ENCODE measurements at places on chromosomes 3 and 15.

DNA sequence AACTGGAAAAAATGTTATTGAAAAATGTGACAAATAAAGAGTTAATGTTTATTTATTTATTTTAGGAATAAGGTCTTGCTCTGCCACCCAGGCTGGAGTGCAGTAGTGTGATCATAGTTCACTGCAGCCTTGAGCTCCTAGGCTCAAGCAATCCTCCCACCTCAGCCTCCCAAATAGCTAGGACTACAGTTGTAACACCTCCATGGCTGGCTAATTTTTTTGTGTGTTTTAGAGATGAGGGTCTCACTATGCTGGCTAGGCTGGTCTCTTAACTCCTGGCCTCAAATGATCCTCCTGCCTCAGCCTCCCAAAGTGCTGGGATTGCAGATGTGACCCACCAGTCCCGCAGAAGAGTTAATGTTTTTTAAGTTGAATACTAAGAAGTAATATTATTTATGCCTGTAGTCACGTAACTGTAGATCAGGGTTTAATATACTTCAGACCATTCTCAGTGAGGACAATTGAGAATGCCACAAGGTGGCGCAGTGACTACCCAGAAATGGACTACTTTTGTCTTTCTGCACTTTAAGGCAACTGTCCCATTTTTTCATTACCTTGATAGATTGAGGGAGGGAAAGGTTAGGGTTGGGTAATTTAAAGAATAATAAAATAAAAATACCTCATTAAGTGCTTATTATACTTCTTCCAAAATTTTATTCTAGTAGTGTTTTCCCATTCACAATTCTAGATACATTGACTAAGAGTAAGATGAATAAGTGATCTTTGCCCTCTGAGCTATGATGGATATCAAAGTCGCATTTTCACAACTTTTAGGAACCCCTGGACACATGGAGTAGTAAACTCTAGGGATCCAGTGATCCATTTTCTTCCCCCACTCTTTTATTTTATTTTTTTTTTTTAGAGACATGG, 6.0 kb downstream of the MUC13 start:
- peak; percentile 32 for DNase-seq

DNA sequence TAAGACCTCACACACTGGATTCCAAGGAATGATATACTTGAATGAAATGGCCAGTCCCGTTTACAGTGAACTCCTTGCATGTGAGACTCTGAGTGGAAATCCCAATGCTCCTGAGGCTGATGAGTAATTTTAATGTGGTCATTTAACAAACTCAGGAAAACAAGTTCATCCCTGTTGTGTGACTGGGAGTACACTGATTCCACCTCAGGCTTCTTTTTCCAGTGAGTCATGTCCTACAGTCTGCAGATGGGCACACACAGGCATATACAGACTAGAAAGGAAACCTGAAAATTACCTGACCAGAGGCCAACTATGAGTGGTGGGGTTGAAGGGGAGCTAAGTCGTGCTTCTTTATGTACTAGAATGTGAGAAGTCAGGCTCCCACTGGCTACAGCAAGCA, 5.8 kb downstream of the SQOR start:
- DNase-seq, result no peak

DNA sequence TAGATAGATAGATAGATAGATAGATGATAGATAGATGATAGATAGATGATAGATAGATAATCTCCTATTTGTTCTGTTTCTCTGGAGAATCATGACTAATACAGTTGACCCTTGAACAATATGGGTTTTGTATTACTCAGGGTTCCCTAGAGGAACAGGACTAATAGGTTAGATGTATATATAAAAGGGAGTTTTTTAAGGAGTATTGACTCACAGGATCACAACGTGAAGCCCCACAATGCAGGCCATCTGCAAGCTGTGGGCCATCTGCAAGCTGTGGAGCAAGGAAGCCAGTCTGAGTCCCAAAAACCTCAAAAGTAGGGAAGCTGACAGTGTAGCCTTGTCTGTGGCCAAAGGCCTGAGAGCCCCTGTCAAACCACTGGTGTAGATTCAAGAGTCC, 67.6 kb downstream of the PYDC2 start:
- no peak for DNase-seq

GRCh38 chr15:41797201-41797944, 23.1 kb downstream of the MAPKBP1 start:
- DNase-seq, result no peak

DNA sequence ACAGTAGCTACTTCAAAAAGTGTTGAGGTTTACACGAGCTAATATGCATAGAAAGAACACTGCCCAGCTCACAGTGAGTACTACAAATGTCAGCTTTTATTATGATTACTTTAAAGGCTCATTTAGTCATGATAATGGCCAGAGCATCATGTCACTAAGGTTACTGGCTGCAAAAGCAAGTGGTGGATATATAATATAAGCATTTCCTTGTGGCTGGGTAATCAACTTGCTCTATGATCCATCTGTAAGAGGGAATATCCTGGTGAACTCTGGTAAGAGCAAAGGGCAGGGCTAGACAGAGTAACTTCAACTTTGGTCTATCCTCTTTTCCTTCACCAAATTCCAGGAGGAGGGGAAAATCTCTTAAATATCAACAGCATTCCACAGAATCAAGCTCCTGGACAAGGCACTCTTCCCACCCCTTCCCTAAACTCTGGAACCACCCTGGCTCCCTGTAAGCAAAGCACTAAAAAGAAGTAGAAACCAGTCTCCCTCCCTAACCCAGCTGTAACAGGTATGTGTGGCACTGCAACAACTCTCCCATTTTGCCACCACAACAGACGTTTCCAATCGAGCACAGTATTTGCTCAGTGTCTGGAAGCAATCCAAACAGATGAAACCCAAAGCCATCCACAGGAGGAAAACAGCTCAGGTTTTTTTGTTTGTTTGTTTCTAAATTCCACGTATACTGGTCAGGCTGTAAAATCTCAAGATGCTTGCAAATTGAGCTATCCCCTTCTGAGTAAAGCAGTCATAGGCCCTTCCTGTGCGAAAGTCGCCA, 13.4 kb downstream of the B4GALT4 start:
- no peak for DNase-seq

- no peak for DNase-seq
Observed at GRCh38 chr15:81418891-81419290, 44.9 kb upstream of the TMC3 start.

DNA sequence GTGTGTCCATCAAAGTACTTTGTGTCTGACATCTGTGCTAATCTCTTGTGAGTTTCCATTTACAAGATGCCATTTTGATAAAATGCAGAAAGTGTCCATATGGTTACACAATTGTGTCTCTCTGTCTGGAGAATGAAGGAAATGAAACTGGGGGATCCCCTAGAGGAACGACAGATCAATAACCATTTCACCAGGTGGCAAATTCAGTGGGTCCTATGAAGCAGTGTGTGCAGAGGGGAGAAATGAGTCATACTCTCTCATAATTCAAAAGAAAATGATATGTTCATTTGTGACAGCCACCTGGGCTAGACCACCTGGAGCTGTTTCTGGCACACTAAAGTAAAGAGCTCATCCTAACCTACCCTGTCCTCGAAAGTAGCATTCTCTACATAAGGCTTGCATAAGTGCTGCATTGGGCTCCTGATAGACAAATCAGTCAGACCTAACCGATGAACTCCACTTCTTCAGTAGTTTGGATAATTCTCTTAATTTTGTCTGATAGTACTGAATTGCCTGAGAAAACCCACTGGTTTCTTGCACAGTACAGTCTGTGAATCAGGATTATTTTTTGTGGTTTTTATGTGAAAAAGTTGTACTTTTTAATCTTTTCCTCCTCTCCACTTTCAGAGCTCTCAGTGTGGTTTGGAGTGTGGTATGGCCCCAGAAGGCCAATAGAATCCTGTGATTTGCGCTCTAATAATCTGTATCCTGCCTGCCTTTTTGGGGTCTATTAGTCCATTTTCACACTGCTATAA, 10.3 kb upstream of the CD47 start:
- DNase-seq, result no peak

GRCh38 chr3:134536781-134537180, 50.9 kb downstream of the CEP63 start:
- no peak for DNase-seq

GRCh38 chr3:73999501-73999900, 374.8 kb upstream of the PDZRN3 start:
- DNase-seq, result no peak

- DNase-seq, result no peak
Observed at GRCh38 chr3:144839991-144840390, 868.4 kb downstream of the DIPK2A start.

DNA sequence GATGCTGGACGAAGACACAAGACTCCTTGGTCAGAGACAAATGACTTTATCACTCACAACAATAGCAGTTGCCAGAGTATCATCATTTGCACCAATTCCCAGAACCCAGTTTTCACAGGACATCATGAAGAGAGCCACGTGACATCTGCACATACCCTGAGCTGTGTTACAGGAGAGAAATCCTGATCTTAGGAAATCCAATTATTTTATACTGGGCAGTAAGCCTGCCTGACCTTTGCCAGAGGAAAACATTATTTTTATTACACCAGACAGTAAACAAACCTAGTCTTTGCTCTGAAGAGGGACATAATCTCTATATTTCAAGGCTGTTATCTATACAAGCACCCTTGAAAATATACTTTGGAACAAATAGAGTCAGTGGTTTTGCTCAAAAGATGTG, 77.4 kb downstream of the ZBBX start:
- no peak for DNase-seq

DNA sequence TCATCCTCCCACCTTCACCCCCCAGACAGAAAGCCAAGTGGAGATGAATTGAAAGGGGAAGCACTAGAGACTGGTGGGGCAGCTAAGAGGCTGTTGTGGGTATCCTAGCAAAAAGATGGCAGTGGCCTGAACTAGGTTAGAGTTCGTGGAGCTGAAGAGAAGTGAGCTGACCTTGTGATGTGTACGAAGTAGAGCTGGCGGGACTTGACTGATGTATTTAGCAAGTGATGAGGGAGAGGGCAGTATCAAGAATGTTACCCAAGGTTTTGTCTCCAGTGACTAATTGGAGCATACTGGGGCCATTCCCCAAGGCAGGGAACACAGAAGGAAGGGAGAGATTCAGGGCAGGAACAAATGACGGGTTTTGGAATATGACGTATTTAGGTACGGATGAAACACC, 50.0 kb upstream of the CP start:
- DNase-seq, result no peak

DNA sequence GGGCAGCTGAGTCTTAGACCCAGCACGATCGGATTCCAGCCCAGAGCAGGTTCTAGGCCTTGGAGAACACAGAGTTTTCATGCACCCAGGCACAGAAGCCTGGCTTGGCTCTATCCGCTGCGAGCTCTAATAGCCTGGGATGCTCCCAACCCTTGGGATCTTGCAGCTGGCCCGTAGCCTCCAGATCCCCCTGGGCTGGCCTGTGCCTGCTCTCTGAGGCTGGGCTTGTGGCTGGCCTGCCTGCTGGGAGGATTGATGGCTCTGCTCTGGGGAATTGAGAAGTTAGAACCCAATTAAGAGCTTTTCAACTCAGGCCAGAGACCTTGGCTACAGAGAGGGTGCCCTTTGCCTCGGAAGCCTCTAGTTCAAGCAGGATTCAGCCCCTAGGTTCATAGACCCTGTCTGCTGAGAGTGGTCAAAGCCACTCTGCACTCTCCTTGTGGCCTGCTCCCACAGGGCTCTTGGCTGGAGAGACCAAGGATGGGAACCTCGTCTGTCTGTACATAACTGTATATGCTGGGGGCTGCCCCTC, 64.4 kb downstream of the MAGEF1 start:
- no peak for DNase-seq

- no peak for DNase-seq
Observed at GRCh38 chr3:166714206-166714605, 665.9 kb downstream of the ZBBX start.

DNA sequence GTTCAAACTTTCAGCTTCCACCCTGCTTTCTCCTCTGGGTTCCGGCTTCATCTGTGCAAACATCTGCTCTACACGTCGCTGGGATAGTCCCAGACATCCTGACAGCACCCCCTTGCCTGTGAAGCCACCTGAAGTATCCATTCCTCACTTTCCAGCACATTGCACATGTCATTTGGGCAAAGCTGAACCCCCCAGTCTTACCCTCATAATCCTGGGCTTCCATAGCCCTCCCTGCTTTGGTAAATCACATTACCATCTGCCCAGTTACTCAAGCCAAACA, 42.5 kb downstream of the STARD5 start:
- no peak for DNase-seq

GRCh38 chr3:172154768-172155664, 115.6 kb downstream of the FNDC3B start:
- DNase-seq, result no peak

DNA sequence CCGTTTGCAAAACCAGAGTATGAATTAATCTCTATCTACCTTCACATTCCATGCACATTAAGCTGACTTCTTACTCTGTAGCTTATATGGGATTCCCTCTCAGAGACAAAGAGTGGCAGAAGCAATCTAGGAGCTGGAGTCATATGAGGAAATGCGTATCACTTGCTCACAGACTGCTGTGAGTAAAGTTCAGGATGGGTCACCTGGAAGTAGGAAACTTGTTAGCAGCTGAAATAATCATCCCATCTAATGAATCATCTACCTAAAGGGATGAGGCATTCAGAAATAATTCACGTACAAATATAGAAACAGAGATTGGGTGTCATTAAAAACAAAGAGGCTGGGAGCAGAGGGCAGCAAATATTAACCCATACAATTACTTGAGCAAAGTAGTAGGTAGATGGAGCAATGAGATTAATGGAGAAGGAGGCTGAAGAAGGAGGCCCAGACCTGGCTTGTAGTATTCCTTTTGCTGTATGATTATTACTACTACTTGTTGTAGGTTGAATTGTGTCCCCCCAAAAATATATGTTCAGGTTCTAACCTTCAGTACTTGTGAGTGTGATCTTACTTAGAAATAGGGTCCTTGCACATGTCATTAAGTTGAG, 866.3 kb downstream of the ROBO2 start:
- DNase-seq, result no peak

GRCh38 chr3:101484805-101485620, 28.0 kb downstream of the SENP7 start:
- no peak for DNase-seq

DNA sequence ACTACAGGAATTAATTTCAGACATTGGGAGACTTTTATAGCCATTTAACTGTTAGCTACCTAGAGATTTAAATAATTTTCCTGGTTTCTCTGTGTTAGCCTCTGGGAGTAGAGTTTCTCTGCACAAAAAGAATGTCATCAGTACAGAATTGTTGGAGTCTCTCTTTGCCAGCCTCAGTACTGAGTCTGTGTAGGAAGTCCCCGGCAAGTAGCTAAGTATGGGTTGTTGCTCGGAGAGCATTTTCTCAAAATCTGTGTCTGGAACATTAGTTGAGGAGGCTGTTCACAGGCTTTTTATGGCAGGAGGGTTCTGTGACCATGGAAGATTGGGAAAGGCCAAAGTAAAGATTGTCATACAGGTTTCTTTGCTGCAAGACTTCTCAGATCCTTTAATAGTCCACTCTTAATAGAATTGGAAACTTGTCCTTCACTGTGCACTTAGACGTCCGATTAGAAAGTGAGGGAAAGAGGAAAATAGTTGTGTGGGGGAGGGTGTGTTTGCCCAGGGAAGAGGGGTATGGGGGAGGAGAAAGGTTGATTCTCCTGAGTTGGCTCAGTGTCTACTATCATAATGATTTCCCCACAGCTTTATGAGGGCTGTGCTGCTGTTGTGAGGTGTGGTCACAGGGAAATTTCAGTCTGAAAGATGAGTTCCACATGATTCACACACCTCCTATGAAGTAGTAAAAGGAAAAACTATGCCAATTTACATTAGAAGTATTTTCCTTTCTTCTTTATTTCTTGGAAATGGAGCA, 207.1 kb downstream of the PTPRG start:
- no peak for DNase-seq

All from stimulated activated CD4-positive, alpha-beta T cell treated with anti-CD3 and anti-CD28 coated beads, Interleukin-4, amount 100 ng/mL, for 48 hours (primary cell).